ENCODE measurements at places on chromosomes 3 and 15.

DNA sequence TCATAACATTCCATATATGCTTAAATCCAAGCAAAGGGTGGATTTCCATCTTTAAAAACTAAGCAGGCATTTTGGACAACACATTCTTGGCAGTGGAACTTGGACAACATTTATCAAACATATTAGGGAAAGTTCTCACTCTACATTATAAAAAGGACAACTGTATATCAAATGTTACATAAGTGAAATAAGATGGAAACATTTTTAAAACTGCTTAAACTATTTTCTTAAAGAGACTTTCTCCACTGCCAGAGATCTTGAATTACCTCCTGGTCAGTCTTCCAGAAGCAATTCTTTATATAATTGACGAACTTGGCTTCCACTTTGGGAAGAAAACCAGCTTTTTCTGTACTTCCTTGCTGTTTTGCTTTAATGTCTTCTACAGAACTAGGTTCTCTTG is 109.3 kb downstream of the NEO1 start:
- DNase-seq: no peak

DNA sequence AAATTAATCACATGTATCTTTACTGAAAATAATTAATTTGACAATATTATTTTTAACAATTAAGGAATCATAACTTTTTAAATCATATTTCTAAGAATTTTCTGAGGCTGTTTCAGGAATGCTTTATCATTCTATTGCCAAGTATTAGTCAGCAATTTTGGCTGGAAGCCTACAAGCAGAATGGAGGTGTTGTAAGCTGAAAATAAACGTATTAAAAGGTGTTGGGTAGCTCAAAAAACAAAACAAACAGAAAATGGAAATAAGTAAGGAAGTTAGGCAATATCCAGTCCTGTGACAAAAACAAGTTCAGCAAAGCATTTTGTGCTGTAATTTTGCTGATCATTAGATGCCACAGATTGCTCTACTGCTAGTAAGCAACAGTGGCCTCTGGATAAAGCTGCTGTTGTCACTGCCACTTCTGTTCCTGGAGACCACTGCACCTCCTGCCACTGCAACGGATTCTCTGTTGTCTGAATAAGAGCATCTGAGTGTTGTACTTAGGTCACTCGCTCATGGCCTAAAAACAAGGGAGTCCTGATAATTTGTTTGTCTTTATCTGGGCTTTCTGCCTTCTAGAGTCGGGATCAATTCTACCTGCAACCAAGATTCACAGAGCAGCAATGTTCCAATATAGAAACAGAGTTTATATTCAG is 63.5 kb upstream of the SLITRK3 start:
- DNase-seq: no peak

- no peak for DNase-seq
Observed at GRCh38 chr3:168087539-168087938, 8.2 kb downstream of the GOLIM4 start.

DNA sequence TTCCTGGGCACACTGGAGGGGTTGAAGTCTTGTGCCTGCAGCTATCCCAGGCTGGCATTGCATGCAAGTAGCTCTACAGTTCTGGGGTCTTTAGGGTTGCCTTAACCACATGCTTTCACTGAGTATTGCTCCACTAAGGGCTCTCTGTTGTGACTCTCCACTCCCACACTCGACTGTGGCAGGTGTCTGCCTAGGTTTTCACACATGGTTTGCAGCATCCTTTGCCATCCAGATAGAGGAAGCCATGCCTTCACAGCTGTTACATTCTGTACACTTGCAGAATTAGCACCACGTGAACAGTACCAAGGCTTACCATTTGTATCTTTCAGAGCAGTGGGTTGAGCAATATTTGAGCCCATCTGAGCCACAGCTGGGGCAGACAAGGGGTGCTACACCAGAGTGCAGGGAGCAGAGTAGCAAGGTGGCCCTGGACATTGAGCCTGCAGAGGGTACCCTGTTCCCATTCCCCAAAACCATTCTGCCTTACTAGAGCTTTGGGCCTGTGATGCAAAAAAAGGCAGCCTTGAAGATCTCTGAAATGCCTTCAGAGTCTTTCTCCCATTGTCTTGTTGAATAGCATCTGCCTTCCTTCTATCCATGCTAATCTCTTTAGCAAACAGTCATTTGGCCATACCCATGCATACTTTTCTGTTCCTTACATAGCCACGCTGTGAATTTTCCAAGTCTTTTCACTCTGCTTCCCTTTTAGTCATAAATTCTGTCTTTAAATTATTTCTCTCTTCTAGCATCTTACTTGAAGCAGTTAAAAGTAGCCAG is 95.2 kb upstream of the PLCL2 start:
- no peak for DNase-seq

- peak; percentile 28 for DNase-seq
Observed at GRCh38 chr3:114214542-114215341, 22.6 kb downstream of the ZNF80 start.

DNA sequence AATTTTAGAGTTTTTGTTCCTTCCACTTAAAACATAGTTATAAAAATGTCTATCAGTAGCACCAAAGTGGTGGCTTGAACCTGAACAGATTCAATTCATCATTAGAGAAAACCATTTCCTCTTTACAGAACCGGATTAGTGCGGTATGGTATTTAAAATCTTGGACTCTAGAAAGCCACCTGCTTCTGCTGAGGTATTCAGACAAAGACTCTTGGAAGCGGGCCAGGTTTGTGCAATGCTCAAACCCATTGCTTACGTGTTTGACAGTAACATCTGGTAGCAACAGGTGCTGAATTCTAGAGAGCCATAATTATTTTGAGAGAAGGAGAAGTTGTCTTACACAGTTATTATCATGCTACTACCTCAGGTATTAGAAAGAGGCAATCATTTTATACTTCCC is 290.5 kb downstream of the NAALADL2 start:
- DNase-seq: peak; percentile 97

GRCh38 chr3:147246906-147247305 is 159.4 kb downstream of the ZIC4 start:
- DNase-seq: no peak

GRCh38 chr3:150006794-150007193 is 36.1 kb upstream of the PFN2 start:
- DNase-seq: no peak

DNA sequence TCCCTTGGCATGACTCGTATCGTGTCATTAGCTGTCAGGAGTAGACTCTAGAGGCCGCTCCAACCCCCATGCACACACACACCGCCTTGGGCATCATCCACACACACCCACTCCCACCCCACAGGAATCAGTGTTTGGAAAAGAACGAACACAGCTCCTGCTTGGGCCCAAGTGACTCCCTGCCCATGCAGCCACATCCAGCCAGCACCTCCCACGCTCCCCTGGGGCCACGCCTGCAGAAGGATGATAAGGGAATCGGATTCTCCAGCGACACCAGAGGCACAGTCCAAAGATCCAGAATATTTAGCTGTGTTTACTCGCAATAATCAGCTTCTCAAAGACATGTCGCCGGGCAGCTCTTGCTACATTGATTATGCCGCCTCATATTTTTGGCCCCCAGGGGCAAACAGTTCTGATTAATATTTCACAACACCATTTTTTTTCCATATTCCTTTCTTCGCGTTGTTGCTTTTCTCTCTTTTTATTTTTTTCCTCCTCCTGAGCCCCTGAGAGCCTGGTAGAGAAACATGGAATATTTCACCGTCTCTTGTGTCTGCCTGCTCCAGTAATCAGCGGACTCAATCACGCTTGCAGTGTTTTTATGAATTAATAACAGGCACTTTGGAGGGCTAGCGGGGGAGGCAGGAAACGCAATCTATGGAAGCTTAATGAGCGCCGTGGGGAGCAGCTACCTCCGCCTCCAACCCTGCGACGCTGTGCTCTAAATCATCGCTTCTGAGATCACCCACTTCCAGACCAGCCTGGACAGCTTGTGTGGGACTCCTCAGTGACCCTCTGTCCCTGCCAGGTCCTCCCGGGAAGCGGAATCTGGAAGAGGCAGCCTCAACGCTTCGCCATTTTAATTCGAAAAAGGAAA is 221.4 kb downstream of the TLE3 start:
- no peak for DNase-seq

DNA sequence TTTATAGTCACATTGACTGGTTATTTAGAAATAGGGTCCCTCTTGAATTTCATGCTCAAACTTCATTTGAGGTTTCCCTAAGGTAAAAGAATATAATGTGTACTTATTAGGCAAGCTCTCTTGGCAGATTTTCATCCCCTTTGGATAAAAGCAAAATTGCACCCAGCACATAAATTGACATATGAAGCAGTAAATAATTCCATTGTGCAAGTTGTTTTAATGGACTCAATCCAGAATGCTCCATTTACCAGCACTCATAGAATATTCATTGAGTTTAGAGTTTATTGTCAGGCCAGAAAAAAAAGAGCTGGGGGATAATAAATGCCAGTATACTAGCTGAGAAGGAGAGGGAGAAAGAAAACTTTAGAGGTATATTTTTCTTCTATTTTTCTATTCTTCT is 136.8 kb downstream of the TPRG1 start:
- no peak for DNase-seq

GRCh38 chr3:128949158-128949557 is 44.7 kb downstream of the CFAP92 start:
- DNase-seq: no peak

DNA sequence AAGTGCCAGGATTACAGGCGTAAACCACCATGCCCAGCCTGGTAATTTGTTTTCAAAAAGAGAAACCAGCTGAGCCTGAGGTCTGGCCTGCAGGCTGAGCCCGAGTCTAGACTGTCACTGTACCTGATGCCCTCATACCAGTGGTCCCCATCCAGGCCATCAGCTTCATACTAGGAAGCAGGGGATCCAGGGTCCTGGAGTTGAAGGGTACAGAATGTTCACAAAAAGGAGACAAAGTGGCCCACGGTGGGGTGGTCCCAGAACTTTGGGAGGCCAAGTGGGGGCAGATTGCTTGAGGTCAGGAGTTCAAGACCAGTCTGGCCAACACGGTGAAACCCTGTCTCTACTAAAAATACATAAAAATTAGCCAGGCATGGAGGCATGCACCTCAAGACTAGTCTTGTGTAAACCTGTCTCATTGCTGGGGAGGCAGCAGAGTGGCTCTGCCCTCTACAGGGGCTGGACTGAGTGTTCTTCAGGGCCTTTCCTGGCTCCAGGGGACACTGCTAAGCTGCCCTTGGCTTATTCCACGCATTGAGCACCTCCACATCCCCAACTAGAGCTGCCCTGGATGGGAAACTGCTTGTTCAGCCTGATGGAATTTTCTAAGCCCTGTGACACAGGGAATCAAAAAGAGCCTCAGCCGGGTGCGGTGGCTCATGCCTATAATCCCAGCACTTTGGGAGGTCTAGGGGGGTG is 7.9 kb upstream of the HHATL start:
- no peak for DNase-seq

DNA sequence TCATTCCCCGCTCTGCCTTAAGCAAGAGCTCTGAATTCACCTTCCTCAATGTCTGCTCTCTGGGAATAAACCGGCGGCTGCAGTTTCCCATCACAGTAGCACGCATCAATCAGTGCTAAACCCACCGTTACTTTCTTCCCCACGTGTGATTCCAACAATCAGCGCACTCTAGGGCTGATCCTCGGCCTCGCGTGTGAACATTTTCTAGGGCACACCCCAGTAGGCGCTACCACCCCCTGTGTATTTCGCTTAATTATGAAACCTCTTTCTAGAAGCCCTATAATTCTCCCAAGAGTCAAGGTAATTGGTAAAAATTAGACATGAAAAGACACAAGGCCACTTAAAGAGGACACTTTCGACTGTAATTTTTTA is 87.5 kb downstream of the RFTN1 start:
- no peak for DNase-seq

DNA sequence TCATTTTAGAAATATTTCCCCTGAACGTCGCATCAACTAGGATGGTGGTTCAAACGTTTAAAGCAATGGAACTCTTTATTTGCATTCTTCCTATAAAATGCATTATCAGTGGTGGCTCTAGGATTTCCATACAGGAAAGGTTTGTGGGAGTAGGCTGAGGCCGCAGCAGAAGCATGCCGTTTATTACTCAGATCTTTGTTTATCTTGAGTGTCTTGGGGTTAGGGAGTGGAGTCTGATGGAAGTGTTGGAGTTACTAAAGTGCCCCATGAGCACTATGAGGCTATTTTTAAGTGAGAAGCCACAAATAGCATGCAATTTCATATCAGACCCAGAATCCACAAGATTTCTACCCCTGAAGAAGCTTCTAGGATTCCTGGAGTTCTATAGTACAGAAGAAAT is 26.2 kb downstream of the ATOSA start:
- DNase-seq: no peak

GRCh38 chr15:36653851-36654250 is 74.4 kb downstream of the CDIN1 start:
- peak; percentile 39 for DNase-seq

DNA sequence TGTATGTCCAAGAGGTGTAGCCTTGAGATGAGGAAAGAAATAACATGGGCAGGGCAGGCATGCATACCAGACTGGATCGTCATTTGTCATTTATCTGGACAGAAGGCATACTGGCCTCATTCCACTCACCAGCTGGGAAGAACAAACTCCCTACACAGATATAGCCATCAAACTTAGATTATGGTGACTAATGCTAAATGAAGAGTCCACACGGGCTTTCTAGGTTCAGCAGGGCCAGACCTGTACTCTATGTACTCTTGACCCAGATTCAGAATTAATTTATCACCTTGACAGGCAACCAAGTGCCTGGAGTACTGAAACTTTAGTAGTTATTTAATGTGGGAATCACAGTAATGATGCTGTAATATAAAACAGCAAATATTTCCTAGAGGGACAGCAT is 164.3 kb upstream of the IL12A start:
- no peak for DNase-seq

- DNase-seq: no peak
Observed at GRCh38 chr3:64921281-64922065, 233.7 kb upstream of the ADAMTS9 start.

- DNase-seq: no peak
Observed at GRCh38 chr3:88661433-88661824, 446.0 kb upstream of the EPHA3 start.

GRCh38 chr15:81589671-81590070 is 215.7 kb upstream of the TMC3 start:
- DNase-seq: no peak

- DNase-seq: no peak
Observed at GRCh38 chr15:42628761-42629160, 53.4 kb downstream of the STARD9 start.

DNA sequence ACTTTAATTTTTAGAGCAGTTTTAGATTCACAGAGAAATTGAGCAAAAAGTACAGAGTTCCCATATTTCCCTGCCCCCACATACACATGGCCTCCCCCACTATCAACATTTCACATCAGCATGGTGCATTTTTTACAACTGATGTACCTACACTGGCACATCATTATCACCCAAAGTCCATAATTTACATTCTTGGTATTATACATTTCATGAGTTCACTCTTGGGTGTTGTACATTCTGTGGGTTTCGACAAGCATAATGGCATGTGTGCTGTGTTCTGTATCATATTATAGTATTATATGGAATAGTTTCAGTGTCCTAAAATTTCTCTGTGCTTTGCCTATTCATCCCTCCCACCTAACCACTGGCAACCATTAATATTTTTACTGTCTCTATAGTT is 419.8 kb upstream of the THBS1 start:
- DNase-seq: no peak

DNA sequence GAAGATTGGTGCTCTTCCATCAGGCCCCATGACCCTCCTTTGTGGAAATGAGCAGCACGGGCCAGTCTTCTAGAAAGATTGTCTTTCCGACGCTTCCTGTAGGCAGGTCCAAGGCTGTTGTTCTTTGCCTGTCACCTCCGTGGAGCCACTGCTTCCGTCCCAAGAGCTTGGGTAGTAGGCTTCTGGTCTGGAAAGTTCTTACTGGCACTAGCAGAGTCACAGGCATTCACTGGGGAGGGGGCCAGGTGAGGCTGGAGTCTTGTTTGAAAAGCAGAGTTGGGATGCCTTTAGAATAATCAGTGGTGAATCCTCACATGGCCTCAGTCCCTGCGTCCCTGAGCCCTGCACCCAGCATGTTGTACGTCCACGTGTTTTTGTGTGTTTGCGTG is 76.2 kb upstream of the ADPGK start:
- no peak for DNase-seq

All from NCI-H2171 treated with DMSO at 0.1 percent for 48 hours (cell line).